Panc1 (cell line): ENCODE measurements at places on chromosomes 12 and 14. TPM values are rescaled to one million over a fixed set of nuclear protein-coding genes. Genes with fewer than 3 reads are reported as not detected.

The ITGB7 gene
- 0.98 TPM for total RNA-seq

The CAMKK2 gene
- total RNA-seq, result 37.8 TPM

DNA sequence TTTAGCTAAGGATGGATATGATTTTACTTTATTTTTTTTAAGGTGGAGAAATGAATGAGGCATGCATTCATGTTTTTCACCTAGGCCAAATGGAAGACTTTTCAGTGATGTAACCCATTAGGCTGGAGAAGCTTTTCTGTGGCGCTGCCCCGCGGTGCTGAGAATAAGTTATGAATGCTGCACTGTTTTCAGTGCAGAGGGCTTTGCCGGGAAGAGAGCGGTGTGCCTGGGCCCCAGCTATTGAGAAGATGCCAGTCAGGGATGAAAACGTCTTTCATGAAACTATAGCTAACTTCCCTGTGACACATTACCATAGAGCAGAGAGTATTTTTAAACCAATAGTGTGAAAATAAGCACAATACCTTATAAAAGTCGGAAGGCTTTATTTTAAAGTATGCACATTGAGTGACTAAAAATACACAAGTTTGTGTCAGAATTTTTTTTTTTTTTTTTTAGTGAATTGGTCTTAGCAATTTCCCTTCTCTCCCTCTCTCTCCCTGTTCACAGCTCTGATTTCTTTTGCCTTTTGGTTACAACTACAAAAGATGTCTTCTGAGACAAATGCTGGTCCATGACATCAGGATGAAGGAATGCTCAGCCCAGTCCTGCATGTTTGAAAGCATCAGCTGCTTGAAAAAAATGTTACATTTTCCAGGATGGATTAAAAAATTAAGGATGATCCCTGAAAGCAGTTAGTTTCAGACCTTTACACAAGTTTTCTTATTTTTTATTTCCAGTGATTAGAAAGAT is 48.3 kb downstream of the NPAS3 start:
- H3K27me3 ChIP-seq, result no peaks in the 10 kb centered on the region
- DNase-seq, result no peak
- no peaks in the 10 kb centered on the region for H3K4me1 ChIP-seq
- H3K36me3 ChIP-seq, result no peaks in the 10 kb centered on the region

GRCh38 chr14:32468955-32469354 is 139.9 kb downstream of the AKAP6 start:
- no peak overlapping the region for H3K27ac ChIP-seq
- no peaks in the 10 kb centered on the region for H3K36me3 ChIP-seq

- no peak overlapping the region for H3K4me3 ChIP-seq
- no peak for DNase-seq
- peak overlapping the region; percentile 88 for H3K27ac ChIP-seq
- H3K4me1 ChIP-seq, result peaks cover 39% of the 10 kb centered on the region
- no peaks in the 10 kb centered on the region for H3K36me3 ChIP-seq
Measured at GRCh38 chr12:116393255-116393654, 115.8 kb upstream of the MED13L start.

DNA sequence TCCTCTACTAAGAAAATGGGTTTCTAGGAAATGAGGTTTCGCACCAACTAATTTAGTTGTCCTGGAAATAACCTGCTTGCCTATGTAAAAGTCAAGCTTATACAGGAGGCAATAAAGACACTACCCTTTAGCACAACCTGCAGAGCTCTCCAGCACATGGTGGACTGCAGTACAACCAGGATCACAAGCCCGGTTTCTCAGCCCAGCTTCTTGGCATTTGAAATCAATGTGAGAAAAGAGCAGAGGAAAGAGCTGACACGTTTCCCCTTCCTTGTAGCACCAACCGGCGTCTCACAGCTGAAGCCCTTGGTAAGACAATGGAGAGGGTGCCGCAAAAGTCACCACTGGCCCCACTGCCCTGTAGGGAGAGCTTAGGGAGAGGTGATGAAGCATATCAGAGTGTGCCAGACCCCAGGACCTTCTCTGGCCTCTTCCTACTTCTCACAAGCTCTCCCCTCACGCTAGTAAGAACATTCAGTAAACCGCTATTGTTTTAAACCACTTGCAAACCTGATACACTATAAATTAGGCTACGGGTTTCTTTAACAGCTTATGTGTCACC is 8.6 kb downstream of the SPTLC2 start:
- H3K27me3 ChIP-seq, result no peaks in the 10 kb centered on the region
- DNase-seq, result no peak
- H3K36me3 ChIP-seq, result no peaks in the 10 kb centered on the region
- no peak overlapping the region for H3K27ac ChIP-seq
- H3K4me1 ChIP-seq, result peaks cover 8% of the 10 kb centered on the region
